CD8-positive, alpha-beta T cell (primary cell): ENCODE measurements at places on chromosomes 7 and 10. TPM values are rescaled to one million over a fixed set of nuclear protein-coding genes. Genes with fewer than 3 reads are reported as not detected.

The HMX3 gene
- 0.47 TPM for total RNA-seq

The HTRA1 gene
- total RNA-seq: not detected

The ZNF511 gene
- total RNA-seq: 38.8 TPM

The RTKN2 gene
- 0.61 TPM for total RNA-seq

The TMEM270 gene
- not detected for total RNA-seq

The DYDC2 gene
- total RNA-seq: not detected

The SUN3 gene
- total RNA-seq: not detected

The APBB1IP gene
- 36.8 TPM for total RNA-seq
